ENCODE measurements at places on chromosomes 12 and 14.

DNA sequence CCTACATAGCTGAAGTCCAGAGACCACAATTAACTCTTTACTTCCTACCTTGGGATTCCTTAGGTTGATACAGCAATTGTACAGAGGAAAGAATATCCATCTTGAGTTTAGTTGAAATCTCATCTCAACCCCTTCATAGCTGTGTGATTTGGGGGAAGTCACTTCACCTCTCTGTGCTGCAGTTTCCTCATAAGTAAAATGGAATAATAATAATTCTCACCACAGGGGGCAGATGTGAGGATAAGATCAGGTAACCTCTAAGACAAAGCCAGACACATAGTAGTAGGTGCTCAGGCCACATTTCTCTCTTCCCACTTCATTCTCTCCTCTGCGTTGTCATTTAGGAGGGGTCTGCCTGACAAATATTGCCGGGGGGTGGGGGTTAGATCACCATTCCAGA, 6.7 kb downstream of the FOXN4 start:
- no peak for DNase-seq

DNA sequence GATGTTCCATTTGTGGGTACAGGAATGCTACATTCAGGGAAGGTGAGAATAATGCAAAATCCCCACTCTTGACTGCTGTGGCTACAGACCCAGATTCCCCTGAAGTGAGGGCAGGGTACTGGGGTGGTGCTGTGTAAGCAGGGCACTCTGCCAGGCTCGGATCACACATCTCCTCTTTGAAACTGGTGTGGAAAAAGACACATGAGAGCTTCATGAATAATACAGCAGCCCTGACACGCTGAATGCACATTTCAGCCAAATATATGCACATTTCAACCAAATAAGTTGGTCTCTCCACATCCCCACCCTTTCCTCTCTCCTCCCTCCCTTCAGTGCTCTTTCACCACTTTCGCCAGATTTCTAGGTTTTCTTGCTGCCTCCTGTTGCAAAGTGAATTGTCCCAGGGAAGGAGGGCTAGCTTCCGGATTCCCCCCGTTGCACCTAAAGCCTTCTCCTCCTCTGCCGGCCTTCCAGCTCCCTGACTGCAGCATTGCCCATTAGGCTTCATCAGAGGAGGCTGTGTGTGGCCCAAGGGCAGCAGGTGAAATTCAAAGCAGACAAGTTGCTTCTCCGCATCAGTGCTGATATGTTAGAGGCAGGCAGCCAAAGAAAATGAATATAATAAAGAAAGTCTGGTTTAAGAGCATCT, 118.2 kb upstream of the TMCC3 start:
- no peak for DNase-seq

- DNase-seq: no peak
Measured at GRCh38 chr14:74221741-74222140, 17.5 kb upstream of the VSX2 start.

DNA sequence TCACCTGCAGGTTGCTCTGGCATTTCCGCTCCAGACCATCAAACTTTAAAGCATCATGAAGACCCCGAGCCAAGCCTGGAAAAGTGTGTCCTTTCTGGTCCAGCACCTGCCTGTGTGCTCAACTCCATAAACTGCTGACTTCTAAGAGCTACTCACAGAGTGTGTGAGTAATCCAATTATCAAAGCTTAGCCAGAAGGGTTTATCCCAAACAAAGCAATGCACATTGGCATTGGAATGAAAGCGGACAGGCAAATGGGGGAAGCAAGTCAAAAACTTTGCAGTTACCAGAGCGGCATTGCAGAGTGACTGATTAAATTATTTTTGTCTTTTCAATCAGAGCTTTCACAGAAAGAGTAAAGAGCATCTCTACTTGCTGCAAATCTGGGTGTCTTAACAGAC, 1262.4 kb upstream of the SEL1L start:
- no peak for DNase-seq

- no peak for DNase-seq
Measured at GRCh38 chr14:54627540-54628363, 60.8 kb downstream of the SAMD4A start.

GRCh38 chr12:82730953-82731459, 44.3 kb downstream of the TMTC2 start:
- no peak for DNase-seq

DNA sequence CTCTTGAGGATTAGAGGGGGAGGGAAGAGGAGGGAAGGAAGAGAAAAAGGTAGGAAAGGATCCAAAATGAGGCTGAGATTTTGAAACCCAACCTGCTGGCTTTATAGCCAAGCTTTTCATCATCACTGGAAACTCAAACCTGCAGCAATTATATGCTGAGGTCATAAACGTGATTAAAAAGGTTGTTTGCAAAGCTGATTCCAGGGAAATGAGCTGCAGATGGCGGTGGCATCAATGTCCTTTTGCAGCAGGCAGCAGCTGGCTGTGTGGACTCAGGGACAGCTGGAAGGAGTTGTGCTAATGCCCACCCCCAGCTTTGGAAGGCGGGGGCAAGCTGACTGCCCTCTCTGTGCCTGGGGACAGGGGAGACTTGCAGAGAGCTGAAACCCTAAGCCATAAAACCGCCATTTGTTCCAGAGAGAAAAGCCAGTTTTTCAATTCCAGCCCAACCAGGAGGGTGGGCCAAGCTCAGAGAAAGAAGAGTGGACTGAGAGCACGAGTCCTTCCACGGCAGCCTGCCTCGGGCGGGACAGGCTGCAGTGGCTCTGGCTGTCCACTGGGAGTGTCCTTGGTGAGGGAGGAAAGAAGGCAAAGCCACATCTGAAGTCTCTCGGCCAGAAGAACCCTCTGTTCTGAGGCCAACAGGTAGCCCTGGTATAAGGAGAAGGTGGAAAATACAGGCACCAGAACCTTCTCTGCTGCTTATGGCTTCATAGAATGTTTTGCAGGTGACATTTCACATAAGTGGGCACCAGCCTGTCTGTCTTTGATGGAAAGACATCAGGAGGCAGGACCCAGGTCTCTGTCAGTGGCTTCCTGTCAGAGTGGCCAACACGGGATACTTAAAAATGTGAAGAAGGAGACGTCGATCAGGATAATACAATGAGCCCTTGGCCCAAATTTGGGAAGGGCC, 90.7 kb downstream of the SINHCAF start:
- no peak for DNase-seq

- peak; percentile 82 for DNase-seq
Measured at GRCh38 chr14:23160924-23161522, 22.4 kb downstream of the SLC7A8 start.

DNA sequence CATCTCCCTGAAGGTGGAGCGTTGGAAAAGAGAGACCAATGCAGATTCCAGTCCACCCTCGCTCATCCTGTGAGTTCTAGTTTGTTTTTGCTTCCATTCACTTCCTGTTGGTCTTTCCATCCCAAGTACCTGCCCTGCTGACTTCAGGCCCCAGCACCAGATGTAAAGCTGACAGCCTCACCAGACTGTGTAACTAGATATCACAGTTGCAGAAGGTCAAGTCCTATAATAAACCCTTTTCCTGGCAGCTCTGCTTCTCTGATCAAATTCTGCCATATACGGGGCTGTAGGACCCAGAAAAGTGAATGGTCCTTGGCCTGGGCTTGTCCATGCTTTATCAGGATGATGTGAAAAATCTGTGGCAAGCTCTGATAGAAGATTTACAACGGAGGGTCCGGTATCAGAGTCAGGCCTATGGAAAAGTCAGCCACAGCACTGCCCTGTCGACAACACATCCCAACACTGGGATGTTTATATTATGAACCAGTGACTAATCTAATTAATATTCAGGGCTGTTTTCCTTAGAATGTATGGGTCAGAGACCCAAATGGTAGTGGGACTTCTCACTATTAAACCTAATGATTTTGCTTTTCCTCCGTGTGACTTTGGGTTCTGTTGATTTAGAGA, 42.1 kb downstream of the CCDC175 start:
- no peak for DNase-seq

DNA sequence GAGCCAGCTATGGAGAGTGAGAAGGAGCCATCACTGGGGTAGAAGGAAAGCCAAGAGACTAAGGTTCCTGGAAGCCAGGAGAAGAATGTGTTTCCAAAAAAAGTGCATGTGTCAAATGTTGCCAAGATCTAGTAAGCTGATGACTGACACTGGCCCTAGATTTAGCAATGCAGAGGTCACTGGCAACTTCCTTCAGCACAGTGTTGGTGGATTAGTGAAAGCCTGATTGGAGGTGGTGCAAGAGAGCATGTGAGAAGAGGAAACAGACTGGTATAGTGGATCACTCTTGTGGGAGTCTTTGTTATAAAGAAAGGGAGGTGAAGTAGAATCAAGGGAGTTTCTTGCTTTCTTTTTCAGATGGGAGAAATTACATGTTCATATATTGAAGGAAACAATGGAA, 34.1 kb upstream of the CHGA start:
- no peak for DNase-seq

GRCh38 chr12:27185234-27186021, 58.7 kb upstream of the STK38L start:
- DNase-seq: no peak

DNA sequence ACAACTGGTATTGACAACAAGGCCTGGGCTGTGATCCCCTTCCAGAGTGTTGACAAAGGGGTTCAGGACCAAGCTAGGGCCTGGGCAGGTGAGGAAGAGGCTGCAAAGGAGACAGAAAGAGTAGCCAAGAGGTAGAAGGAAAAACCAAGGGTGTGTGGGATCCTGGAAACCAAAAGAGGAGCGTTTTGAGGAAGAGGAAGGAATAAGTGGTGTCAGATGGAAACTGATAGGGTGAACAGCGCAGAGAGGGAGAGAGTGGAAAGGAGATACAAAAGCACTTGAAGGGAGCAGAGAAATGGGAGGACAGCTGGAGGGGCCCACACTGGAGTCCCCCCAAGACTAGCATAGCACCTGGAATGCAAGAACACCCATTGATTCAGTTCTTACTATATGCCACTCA, 8.3 kb upstream of the HVCN1 start:
- DNase-seq: no peak

- DNase-seq: no peak
Measured at GRCh38 chr12:90124914-90125313, 416.3 kb upstream of the ATP2B1 start.

DNA sequence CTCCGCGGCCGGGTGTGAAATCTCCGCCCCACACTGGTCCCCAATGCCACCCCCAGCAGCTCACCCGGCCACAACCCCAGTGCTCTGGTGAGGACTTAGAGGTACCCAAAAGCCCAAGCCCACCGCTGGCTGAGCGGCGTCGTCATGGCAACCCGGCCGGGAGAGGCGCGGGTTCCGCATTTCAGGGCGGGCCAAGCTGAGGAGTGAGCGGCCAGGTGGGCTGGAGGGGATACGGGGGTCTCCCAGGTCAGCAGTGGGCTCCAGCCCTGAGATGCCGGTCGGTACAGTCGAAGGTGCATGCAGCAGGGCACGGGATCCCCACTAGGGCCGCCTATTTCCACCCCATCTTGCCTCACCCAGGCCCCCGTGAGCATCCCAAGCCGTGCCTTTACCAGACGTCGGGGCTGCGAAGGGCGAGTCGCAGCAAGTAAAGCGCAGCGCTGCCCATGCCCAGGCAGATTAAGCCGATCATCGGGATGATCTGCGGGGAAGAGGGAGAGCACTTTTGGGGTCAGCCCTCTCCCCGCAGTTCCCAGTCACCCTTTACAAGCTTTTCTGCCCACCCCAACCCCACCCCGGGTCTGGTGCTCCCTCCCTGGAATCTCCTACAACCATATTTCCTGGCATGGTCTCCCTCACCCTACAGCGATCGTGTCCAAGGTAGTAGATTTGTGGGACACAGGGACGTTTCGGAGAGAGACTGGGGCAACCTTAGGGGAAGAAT, 6.9 kb downstream of the SHMT2 start:
- DNase-seq: no peak

- DNase-seq: no peak
Measured at GRCh38 chr12:12880537-12880936, 10.8 kb upstream of the GPRC5A start.

DNA sequence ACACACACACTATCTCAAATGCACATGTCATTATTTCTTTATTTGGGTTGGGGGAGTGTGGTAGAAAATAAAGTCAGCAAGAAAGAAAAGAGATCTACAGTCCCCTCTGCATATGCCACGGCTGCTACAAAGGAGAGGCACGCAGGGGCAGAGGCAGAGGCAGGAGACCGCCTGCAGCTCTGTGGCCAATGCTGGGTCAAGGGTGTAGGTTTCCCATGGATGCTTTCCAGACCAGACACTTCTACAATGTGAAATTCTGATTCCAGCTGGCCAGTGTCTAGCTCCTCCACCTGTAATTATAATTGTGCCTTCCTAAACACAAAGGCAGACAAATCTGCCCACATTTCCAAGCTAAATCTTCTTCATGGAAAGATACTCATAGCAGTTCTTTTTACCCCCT, 19.2 kb downstream of the VPS37B start:
- no peak for DNase-seq

DNA sequence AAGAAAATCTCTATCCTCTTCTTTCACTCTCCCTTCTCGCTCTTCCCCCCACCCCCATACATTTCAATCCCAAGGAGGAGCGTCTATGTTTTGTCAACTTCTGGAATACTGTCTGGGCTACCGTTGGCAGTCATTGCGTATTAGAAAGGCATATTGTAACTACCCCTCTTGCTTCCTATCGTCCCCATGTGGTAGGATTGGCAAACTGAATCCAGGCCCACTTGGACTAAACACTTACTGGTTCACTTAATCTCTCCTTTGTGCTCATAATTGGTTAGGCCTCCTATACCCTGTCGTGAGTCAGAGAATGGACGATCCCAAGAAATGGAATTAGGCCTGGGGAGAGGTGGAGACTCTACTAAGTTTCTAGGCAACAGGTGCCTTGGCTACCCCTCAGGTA, 68.8 kb upstream of the SLC8A3 start:
- no peak for DNase-seq

- DNase-seq: no peak
Measured at GRCh38 chr12:3552726-3553045, 61.7 kb downstream of the PRMT8 start.

DNA sequence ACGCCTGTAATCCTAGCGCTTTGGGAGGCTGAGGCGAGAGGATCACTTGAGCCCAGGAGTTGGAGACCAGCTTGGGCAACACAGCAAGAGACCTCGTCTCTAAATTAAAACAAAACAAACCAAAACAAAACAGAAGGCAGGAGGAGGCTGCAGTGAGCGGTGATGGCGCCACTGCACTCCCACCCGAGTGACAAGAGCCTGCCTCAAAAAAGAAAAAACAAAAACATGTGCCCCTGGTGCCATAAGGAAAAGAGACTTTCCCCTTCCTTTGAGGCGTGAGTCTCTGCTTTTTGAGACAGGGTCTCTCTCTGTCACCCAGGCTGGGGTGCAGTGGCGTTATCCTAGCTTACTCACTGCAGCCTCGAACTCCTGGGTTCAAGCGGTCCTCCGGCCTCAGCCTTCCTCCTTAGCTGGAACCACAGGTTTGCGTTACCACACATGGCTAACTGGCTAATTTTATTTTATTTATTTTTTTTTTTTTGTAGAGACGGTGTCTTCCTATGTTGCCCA, 9.0 kb upstream of the EAPP start:
- no peak for DNase-seq

DNA sequence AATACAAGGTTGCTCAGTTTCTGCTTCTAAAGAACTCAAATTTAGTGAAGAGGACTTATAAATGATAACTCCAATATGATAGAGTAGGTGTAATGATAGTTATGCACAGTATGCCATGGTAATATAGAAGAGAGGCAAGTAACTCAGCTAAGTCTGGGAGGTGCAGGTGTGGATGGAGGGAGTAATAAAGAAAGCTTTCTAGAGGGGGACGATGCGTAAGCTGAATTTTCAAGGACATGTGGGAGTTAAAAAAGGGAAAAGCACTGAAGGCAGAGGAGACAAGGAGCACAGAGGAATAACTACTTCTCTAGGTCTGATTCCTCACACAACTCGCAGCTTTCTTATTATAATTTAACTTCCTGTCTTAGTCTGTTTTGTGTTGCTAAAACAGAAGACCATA, 49.1 kb upstream of the ZDHHC17 start:
- no peak for DNase-seq
